Fibroblast of skin of right biceps (primary cell): ENCODE measurements at places on chromosomes 12 and 14.

DNA sequence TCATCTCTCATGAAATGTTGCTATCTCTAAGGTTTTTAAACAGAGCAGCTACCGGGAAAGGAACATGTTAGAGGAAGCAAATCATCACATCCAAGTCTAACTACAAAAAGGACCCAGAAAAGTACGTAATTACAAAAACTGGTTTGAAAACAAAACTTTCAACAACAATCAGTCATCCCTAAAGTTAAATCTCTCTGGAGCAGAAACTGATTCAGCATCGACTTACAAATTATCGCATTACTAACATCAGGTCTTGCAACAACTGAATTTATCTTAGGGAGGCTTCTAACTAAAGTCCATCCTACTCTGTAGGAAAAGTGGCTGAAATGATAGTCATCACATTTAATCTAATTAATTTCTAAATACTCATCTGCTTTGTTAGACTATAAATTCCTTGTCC lies 137.0 kb downstream of the MED13L start:
- no peak for DNase-seq

DNA sequence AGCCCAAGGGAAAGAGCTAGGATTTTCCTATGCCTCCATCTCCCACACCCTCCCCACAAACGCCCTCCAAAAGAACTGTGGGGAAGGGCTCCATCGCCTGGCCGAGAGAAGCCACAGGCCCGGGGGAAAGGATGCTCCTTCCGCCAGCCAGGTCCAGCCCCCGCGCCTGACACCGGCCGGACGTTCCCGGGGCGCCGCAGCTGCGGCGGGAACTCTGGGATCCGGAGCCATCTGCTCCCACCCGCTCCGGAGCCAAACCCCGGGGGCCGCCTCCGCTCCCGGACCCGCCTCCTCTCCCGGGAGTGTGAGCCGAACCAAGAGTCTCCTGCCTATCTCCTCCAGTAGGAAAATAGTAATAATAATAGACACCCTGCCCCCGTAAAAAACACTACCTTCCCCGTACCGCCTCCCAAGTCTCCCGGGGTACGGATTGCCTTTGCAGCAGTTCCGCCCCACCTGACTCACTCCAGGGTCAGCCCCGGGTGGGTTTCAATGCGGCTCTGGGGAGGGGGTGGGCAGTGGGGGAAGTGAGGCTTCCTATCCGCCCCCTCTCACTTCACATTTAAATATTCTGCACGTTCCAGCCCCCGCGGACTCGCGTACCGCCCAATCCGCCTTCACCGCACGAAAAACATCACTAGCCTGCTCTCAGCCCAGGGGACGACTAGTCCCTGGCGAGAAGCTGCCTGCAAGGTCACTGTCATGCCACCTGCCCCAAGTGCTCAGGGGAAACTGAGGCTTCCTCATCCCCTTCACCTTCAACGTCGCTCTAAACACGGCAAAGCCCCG lies 2.4 kb downstream of the AGAP2 start:
- peak; percentile 30 for DNase-seq

DNA sequence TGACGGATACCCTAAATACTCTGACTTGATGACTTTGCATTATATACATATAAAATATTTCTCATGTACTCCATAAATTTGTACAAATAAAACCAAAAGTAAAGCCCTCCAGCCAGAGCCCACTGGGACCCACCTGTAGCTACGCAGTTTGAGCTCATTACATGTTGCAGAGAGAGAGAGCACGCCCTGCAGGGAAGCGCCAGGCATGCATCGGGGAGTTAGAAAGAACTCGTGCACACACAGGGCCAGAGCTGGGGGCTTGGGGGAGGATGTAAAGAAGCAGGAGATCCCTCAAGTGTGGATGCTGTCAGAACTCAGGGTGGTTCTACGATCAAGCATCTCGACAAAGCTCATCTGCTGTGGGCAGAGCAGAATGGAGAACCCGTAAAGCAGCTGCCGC lies 178.5 kb upstream of the RTL1 start:
- no peak for DNase-seq

GRCh38 chr14:104891121-104891551 lies 26.1 kb downstream of the CEP170B start:
- no peak for DNase-seq

GRCh38 chr14:91177073-91178034 lies 63.5 kb downstream of the DGLUCY start:
- DNase-seq, result peak; percentile 62

- DNase-seq, result peak; percentile 86
These were observed 156.9 kb downstream of the DPF3 start for GRCh38 chr14:72736786-72737559.

DNA sequence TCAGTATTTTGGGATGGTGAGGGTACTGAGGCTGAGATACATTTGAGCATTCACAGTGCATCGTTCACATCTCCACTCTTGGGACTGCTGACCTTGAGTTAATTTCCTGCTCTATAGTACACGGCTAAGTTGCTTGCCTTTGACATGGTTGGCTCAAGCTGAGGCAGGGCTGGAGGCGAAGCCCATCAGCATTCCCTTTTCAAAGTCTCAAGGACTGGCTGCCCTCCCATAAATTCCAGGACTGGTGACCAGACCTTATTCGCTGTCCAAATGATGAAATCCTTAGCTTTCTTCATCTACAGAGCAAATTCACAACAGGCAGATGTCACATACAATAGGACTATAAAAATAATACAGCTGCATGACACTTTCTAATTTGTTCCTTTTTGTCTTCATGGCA lies 85.9 kb downstream of the SSPN start:
- DNase-seq, result no peak

DNA sequence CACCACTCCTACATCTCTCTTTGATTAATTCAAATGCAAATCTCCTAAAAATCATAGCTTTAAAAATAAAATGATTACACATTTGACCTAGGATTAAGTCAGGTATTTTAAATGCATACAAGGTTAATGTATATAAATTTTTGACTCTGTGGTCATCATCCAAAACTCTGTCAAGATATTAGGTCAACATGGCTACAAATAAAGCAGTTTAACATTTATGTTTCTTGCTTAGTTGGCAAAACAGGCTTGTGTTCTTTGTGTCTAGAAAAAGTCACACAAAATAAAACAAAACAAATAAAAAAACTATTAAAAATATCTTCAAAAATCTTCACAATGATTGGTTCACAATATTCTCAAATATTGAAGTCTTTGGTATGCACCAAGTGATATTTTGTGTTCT lies 473.2 kb downstream of the LRFN5 start:
- DNase-seq, result no peak

DNA sequence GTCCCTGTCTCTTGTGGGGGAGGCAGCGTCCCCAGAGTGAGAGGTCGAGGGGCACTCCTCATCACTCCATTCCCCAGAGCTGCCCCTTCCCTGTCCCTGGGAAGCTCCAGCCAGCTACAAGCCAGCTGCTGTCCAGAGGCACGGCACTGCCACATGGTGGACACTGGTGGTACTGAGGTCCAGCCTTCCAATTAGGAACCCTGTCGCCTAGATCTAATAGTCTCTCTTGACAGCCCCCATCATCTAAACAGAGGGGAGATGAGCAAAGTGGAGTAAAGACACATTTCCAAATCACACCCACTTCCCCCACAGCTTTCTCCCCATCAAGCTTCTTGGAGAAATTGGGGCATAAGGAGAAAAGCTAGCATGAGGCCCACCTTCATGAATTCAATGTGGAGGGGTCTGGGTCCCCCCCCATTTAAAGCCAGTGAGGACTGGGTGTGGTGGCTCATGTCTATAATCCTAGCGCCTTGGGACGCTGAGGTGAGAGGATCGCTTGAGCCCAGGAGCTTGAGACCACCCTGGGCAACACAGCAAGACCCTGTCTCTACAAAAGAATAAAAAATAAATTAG lies 2.1 kb upstream of the INHBE start:
- peak; percentile 83 for DNase-seq

DNA sequence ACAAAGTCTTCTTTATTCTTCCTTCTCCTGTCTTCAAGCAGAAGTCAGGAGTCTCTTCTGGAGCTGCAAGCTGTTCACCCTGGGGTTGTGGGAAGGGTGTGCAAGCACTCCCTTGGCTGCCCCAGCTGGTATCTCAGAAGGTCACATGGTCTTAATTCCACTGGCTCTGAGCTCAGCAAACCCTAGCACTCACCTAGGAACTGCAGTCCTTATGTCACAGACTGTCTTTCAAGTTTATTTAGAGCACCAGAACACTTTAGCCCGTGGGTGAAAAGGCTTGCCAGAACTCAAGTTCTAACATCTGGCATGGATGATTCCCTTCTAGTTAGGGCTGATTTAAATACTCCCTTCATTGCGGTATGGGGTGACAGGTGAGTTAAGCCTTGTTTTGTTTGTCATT lies 379.0 kb downstream of the CCER1 start:
- DNase-seq, result no peak

DNA sequence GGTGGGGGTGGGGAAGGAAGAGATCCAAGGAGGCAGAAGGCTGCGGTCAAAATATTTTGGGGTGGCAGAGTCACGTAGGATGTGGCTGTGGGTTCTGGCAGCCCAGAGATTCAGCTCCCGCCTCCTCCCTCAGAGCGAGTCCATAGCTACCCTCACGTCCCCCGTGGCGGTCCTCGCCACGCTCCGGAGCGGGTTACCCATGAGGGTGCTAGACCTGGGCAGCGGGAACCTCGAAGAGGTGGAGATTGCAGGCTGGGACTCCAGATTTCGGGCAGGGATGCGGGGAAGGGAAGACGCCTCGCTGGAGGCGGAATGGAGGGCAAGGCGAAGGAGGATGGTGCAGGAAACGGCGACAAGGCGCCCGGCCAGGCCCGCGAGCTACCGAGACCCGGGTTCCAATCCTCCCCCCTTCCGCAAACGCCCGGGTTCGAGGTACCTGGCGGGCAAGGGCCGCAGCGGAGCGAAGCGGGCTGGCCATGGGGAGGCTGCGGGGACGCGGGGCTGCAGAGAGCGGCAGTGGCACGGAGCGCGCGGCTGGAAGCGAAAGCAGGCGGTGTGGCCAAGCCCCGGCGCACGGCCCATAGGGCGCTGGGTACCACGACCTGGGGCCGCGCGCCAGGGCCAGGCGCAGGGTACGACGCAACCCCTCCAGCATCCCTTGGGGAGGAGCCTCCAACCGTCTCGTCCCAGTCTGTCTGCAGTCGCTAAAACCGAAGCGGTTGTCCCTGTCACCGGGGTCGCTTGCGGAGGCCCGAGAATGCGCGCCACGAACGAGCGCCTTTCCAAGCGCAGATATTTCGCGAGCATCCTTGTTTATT lies 46.2 kb downstream of the BCAT1 start:
- DNase-seq, result peak; percentile 67

GRCh38 chr14:60197629-60198303 lies 32.6 kb upstream of the DHRS7 start:
- no peak for DNase-seq

- no peak for DNase-seq
These were observed 8.5 kb upstream of the IL22 start for GRCh38 chr12:68261896-68262295.

GRCh38 chr12:11719678-11720099 lies 70.2 kb downstream of the ETV6 start:
- peak; percentile 99 for DNase-seq

GRCh38 chr14:70602254-70602653 lies 1.8 kb upstream of the MED6 start:
- no peak for DNase-seq

DNA sequence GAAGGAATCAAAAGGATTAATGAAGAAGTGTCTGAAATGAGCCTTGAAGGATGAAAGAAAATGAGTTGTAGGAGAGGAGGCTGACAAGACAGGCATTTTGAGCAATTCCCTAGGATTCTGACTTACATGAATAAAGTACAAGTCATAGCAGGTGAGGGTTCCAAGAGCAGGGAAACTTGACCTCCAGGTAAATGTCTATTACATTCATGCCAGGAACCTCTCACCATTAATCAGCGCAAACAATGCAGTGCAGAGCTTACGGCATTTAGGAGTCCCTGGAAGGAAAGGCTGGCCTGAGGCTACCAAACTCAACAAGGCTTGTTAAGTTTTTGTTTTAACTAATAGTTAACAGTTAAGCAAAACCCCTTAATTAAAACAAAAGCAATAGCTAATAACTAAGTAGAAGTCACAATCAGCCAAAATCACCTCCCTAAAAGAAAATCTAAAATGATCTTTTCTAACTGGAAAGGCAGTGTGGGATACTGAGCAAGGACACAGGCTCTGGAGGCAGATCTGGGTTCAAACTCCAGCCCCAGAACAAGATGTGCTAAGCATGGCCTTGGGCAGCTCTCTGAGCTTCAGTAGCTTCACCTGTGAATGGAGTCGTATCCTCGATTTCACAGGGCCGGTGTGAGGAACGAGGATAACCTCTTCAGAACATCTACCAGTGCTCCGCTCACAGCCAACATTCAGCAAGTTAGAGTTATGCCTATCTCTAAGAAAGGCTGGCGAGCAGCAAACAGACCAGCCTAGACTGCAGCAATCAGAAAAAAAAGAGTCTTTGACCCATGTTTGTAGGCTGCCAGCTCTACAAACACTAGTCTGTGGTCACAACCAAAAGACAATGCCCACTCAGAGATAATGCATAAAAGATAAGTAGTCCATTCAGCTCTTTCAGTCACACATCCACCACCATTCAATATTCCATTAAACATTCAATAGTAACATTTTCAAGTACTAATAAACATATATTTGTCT lies 16.9 kb downstream of the PPTC7 start:
- no peak for DNase-seq

GRCh38 chr14:106395456-106396050 lies 869.2 kb downstream of the TMEM121 start:
- no peak for DNase-seq

- no peak for DNase-seq
These were observed 906.9 kb downstream of the NRXN3 start for GRCh38 chr14:79077096-79077495.

GRCh38 chr14:95258754-95259593 lies 60.7 kb downstream of the CLMN start:
- DNase-seq, result no peak

DNA sequence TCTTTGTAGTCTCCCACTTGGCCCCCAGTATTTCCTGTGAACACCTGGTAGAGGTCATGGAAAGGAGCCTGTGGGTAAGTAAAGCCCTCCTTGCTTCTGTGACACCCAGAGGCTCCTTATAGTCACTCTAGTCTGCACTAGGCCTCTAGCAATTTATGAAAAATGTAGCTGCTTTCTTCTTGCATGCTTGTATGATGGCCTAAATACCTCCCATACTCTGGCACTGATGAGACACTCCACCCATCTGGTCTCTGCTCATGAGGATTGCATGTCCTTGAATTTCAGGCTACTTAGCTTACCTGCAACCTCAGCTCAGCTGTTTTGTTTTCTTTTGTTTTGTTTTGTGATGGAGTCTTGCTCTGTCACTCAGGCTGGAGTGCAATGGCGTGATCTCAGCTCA lies 4.6 kb upstream of the A2ML1 start:
- peak; percentile 4 for DNase-seq

DNA sequence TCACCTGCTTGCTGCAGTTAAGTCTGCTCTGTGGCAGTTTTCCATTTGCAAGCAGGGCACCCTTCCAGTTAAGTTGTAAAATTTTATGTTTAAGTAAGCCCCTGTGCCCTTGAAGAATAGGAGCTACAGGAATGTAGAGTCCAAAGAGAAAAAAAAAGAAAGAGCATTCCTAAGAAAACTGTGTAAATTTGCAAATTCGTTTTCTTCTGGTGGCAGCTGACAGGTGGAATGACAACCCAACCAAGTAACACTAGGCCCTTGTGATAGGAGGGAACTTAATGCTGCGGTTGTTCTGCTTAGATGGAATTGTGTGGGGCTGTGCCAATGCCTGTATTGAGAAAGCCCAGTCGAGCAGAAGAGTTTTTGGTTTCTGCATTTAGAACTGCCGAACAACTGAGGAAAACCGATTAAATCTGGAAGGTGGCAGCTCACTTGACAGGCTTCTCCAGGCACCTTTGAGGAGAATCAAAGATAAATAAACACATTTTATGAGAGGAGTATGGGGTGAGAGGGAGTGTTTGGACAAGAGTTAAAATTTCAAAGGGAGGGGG lies 280.0 kb downstream of the RAD51B start:
- no peak for DNase-seq

- DNase-seq, result no peak
These were observed 1493.6 kb downstream of the AACS start for GRCh38 chr12:126558810-126559209.
